ENCODE measurements at places on chromosomes 4 and X.

DNA sequence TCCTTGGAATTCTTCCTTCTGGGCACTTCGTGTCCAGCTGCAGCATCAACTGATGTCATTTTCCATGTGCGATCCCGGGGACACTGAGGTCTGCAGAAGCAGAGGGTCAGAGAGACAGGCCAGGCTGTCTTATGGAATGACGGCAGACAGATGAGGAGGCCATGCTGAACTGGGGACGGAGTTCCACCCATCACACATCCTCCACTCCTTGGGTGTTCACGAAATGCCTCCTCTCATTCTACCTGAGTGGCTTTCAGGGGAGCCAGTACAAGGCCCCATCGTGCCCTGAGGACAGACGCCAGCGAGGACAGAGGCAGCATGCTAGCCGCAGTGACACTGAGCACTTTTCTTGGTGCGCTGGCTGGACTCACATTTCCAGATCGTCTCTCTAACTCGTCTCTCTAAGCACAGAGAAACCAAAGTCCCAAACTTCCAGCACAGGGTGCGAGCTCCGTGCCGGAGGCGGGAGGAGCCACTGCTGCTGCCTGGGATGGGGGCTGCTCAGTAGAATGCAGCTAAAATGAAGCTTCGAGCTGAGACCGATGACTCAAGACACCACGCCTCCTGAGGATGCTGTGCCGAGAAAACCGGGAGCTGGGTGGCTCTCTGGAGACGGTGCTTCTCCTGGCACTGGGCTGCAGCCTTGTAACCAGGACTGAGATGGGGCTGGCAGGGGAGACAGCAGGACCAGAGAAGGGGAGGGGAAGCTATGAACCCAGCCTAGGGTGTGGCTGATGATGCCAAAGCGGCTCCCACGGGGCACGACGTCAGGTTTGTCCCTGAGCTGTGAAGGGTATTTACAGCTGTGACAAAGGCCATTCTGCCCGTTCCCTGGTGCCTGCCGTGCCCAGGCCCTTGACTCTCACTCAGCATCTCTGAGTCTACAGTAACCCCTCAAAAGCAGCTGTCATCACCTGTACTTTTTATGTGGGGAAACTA lies 8.2 kb downstream of the ABLIM2 start:
- no peak for DNase-seq

- DNase-seq, result no peak
These were observed 467.6 kb upstream of the CNKSR2 start for GRCh38 chrX:20906571-20906970.

GRCh38 chr4:172650758-172651530 lies 517.7 kb upstream of the GALNT7 start:
- DNase-seq, result no peak

- no peak for DNase-seq
These were observed 29.4 kb upstream of the GYG2 start for GRCh38 chrX:2799369-2799768.

DNA sequence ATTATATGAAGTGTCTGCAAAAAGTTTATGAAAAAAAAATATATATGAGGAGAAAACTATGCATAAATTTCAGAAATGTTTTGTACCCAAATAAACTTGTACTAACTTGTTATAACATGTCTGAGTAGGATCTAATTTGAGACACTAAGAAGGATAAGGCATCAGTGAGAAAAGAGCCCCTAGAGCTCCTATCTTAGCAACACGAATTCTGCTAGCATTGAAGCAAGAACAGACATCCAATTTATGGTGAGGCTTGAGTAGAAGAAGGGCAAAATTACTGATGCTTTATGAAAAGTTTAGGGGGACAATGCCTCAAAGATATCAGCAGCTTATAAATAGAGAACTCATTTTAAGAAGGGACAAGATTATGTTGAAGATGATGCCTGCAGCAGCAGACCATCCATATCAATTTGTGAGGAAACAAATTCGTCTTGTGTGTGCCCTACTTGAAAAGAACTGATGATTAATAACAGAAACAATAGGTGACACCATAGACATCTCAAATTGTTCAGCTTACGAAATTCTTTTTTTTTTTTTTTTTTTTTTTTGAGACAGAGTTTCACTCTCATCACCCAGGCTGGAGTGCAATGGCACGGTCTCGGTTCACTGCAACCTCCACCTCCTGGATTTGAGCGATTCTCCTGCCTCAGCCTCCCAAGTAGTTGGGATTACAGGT lies 35.7 kb upstream of the ADAM29 start:
- DNase-seq, result no peak

DNA sequence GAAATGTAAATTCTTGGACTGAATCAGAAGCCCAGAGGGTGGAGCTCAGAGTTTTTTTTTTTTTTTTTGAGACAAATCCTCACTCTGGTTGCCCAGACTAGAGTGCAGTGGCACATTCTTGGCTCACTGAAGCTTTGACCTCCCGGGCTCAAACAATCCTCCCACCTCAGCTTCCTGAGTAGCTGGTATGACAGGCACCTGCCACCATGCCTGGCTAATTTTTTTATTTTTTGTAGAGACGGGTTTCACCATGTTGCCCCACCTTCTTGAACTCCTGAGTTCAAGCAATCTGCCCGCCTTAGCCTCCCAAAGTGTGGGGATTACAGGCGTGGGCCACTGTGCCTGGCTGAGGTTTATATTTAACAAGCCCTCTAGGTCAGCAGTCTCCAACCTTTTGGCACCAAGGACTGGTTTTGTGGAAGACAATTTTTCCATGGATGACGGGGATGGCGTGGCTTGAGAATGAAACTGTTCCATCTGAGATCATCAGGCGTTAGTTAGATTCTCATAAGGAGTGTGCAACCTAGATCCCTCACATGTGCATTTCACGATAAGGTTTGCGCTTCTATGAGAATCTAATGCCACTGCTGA lies 76.7 kb downstream of the FHIP1A start:
- DNase-seq, result no peak

DNA sequence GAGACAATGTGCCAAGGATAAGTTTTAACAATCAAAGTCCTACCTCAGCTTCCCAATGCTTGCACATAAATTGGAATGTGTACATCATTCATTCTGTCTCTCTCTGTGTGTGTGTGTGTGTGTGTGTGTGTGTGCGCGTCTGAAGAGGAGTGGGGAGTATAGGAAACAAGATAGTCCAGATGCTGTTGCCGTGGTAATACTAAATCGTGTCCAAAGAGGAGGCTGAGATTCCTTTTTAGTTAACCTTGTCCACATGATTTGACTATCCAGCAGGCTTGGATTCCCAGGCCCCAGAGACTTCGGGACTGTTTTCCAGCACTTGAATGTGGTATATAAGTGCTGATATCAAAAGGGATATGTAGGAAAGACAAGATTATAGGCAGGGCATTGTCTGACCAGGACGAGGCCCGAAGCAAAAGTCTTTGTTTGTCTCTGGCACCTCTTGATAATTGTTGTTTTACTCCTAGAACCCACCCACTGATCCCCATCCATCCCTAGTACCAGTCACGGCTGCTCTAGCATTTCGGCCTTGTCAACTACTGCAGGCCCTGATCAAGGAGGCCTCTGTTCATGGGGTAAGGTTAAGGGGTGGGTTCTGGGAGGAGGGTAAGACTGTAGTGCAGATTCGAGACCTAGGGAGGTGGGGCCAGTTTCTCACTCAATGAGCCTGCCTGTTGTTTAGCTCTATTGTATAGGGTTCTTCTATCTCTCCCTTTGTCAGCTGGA lies 3.9 kb downstream of the PLP1 start:
- DNase-seq, result no peak

- DNase-seq, result no peak
These were observed 2050.7 kb downstream of the ARAP2 start for GRCh38 chr4:34193451-34194154.

- no peak for DNase-seq
These were observed 54.3 kb downstream of the TSC22D3 start for GRCh38 chrX:107721318-107721717.

- no peak for DNase-seq
These were observed 47.6 kb downstream of the ARHGAP10 start for GRCh38 chr4:147779451-147779850.

GRCh38 chr4:30601070-30601865 lies 118.9 kb upstream of the PCDH7 start:
- no peak for DNase-seq

DNA sequence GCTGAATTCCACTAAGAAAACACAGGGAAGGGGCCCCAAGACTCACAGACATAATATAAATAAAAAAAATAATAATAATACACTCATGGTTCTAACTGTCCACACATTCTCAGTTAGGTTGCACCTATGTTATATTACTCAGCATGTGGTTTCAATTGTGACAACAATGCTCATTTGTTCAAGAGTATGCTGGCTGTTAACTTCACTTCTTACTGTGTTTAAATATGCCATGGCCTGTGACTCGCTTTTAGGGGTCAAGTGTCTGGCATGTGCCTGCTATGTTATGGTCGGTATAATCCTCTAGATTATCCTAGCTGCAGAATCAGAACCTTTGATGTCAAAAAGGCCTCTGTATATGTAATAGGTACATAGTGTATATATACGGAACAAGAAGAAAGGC lies 324.8 kb upstream of the INTU start:
- no peak for DNase-seq

DNA sequence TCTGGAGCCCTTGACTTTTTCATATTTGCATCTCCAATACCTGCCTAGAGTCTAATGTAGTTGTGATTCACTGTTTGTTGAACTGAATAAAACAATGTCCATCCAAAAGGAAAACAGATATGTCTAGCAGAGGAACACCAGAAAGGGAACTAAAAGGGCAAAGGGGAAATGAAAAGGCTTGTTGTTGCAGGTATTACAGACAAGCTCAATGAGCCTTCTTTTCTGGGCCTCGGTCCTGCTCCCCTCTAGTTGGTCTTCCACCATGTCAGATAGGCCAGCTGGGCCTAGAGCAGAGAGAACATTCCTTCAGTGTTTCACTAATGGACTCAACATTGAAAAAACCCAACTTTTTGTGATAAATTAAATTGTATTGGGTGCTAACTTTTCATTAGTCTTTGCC lies 55.4 kb downstream of the ZFX start:
- DNase-seq, result no peak

DNA sequence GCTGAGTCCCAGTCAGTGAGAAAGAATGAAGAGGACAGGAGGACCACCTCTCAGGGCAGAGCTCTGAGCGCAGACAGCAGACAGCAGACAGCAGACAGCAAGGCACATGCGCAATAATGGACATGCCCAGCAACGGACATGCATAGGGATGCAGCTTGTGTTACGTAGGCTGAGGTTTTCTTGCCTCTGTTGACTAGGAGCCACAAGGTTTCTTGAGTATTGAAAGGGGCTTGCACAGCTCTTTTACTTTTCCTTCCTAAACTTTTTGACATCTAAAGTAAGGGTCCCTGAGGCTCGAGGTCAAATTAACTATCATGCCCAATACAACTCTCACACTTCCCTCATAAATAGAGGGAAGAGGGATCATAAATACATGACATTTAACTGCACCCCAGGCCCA lies at the start of gene PAGE3:
Gene PAGE3, minus strand, starts transcription at position 101 of the 400 bp plus-strand sequence. CDS start 1,013 bp downstream, outside the sequence.
- DNase-seq, result no peak

GRCh38 chrX:71098951-71099506 lies 3.4 kb downstream of the FOXO4 start:
- DNase-seq, result no peak

GRCh38 chrX:110056419-110056818 lies 53.5 kb downstream of the TMEM164 start:
- DNase-seq, result no peak

GRCh38 chr4:4752576-4753401 lies 106.7 kb upstream of the MSX1 start:
- no peak for DNase-seq

GRCh38 chrX:30900227-30900626 lies 11.2 kb upstream of the TAB3 start:
- DNase-seq, result no peak

- DNase-seq, result no peak
These were observed 39.3 kb downstream of the EVC start for GRCh38 chr4:5750052-5750945.

DNA sequence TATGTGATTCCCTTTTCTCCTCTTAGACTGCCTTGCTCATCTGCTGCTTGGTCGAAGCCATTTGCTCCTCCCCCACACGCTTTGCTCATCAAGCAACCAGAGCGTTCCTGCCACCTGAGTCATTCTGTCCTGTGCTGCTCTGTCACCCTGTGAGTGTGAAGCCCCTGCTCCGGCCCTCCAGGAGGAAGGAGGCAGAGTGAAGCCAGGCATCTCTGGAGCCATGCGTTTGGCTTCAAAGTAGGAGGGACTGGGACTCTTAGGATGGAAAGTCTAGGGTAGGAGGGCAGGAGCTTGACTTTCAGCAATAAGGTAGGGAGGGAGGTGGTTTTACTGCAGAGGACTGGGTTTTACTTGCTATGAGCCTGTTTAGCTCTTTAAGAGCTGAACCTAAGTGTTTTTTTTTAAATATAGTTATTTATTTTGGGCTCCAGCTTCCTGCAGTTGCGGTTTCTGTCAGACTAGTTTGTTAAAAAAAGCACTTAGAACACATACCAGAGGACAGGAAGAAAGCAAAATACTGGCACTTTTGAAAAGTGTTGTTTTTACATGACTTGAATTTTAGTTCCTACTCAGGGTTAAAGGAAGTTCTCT lies 63.6 kb downstream of the SPINK2 start:
- DNase-seq, result no peak

GRCh38 chr4:13515268-13515667 lies 29.0 kb downstream of the NKX3-2 start:
- no peak for DNase-seq

DNA sequence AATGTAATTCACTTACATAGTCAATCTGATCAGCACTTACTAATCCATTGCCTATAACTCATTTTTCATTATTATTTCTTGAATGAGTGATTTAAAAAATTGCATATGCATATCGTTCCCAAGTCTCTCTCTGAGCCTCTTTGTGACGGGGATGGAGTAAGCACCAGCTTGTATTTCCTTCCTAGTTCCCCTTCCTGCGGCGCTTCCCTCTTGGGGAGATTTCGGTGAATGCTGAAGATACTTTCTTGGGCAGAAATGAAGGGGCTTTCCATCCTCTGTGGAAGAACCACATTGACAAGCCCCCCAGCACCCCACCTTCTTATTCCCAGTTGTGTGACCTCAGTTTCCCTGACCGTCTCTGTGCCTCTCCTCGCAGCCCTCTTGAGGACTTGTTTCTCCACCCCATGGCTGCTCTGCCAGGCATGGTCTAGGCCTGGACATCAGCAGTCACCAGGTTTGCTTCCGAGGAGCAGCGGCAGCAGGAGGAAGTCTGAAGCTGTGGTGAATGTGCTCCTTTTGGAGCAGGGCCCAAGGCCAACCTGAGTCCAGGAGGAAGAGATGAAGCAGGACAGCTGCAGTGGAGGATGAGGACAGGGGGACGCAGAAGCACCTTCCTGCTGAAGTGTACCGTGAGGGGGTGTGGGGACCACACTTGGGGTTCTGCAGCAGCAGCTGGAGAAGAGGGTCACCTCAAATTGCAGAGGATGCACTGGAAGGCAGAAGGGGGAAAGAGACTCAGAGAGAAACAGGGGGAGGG lies 124.9 kb downstream of the IRF2 start:
- DNase-seq, result no peak

DNA sequence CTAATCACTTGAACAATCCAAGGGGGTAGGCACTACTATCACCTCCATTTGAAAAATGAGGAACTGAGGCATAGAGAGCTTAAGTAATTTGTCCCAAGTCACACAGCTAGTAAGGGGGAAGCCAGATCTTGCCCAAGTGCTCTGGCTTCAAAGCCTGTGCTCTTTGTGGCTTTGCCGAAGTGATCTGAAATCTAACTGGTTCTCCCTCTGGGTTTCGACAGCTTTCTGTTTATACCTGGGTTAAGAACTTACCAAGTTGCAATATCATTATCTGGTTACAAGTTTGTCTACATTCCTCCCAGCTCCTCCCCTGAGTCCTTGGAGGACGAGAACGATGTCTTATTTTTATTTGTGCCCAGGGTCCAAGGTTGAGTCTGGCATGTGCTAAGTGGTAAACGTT lies 125.3 kb upstream of the RAI2 start:
- no peak for DNase-seq

All from NCI-H2107 (cell line).